ENCODE measurements at places on chromosomes 7 and 10.

- DNase-seq: no peak
Measured at GRCh38 chr10:51382181-51382580, 307.9 kb downstream of the PRKG1 start.

DNA sequence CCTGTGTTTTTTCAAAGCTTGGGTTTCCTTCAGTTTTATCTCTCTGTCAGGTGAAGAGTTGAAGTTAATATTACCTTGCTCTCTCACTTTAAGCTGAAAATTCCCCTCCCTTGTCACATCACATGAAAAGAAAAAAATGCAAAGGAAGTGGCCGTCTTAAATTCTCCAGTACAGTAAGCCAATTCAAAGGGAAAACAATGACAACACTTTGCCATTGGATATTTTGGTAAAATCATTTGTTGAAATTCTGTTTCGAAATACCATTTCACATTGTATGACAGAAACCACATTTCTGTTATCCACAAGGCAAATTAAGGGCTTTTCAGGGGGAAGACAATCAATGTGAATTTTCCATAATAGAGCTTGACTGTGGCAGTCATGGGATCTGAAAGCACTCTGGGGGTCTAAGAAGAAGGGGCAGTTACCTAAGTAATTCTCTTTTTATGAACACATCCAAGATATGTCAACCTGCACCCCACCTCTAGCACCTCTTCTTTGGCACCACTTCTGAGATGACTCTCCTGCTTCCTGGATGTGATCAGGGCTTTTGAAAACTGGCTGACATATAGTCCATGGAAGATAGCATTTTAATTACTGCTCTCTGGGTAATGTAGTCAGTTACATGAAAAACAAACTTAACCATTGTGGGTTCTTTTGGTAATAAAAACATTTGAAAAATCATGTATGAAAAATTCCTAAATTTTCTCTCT lies 63.8 kb downstream of the ENTPD1 start:
- peak; percentile 55 for DNase-seq

DNA sequence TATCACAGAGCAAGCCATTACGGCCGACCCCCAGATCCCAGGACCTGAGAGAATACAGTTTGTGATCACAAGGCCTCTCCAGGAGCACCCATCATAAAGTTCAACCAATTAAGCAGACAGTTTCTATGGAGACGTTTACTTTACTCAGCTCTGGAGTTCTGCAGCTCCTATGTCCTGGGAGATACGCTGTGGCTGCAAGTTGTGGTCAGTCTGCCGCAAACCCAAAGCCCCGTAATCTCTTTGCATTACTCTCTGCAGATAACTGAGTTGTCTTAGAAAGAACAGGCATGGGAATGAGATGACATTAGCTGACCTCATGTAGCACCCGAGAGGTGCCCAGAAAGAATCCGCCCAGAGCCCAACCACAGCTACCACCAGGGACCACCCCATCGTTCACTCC lies 305.1 kb downstream of the FGFR2 start:
- no peak for DNase-seq

GRCh38 chr7:156430109-156430508 lies 210.5 kb upstream of the RNF32 start:
- no peak for DNase-seq

DNA sequence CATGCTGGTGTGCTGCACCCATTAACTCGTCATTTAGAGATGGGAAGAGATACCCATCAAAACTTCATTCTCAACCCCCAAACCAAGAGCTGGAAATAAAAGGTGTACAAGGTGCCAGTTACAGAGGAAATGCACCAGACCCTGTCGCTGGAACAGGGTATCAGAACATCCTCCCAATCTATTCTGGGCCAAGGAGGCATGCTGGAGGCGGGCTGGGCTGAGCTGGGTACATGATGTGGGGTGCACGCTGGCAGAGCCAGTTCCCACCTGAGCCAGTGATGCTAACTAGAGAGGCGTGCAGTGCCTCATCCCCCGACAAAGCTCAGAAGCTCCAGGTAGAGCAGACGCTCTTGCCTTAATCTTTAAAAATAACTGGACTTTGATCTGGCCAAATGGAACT lies 70.1 kb downstream of the NPSR1 start:
- DNase-seq: no peak

DNA sequence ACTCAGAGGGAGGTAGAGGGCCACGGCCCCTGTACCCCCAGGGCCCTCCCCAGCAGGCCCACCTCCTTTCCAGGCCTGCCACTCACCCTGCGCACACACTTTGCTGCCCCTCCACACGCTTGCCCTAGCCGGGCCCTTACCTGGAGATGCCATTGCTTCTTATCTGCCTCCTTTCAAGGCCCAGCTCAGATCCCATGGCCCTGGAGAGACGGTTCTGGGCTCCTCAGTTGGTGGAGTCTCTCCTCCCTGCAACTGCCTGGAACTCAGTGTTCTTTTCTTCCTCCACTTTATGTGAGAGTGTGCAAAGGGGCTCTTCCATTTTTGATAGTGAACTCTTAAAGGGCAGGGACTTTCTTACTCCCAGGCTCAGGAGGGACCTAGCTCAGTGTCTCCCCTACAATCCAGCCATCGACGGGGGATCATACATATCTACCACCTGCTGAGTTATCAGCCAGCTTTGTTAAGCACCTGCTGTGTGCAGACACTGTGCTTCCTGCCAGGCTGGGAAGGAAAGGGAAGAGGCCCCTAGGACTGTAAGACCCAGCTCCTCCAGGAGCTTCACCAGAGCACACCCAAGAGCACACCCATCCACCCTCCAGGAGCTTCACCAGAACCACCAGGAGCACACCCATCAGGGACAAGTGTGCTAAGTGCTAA lies 89.3 kb upstream of the MACROH2A2 start:
- no peak for DNase-seq

- DNase-seq: no peak
Measured at GRCh38 chr7:138710536-138711385, 9.6 kb upstream of the SVOPL start.

- DNase-seq: no peak
Measured at GRCh38 chr7:113561446-113561845, 357.4 kb downstream of the PPP1R3A start.

- DNase-seq: no peak
Measured at GRCh38 chr10:78115135-78115853, 81.6 kb downstream of the RPS24 start.

GRCh38 chr7:139629392-139630082 lies 106.1 kb downstream of the CLEC2L start:
- DNase-seq: no peak

- DNase-seq: peak; percentile 71
Measured at GRCh38 chr7:3065724-3066143, 22.1 kb upstream of the CARD11 start.

All from activated CD4-positive, alpha-beta T cell treated with anti-CD3 and anti-CD28 coated beads, Interleukin-10, Interleukin-2, amounts not matched to agents 100 ng/mL and 50 ng/mL, durations not matched to agents 16 hours and 8 hours (primary cell).